ENCODE measurements at places on chromosomes 6 and 20. TPM values are rescaled to one million over a fixed set of nuclear protein-coding genes. Genes with fewer than 3 reads are reported as not detected.

- DNase-seq, result peak; percentile 56
Measured at GRCh38 chr6:149234051-149234962, 83.2 kb upstream of the TAB2 start.

DNA sequence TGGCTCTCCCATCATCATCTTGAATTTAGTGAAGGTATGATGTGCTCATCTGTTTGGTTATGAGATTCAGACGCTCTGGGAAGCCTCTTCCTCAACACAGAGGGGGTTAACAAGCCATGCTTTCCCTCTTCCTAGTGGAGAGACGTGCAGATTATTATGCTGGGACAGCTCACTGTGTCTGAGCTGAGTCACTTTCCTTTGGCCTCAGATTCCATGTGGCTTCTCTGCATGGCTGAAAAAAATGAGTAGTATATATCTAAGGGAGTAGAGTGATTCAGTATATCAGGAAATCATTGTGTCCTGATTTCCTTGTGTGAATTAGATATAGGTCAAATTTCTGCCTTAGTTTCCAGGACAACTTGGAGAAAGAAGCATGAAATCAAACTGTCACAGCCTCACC is 52.6 kb downstream of the FIG4 start:
- no peak for DNase-seq

VGLL2 gene
- not detected for polyA plus RNA-seq

PABPC1L gene
- polyA plus RNA-seq, result 1.3 TPM
